ENCODE measurements at places on chromosomes 6 and 20.

GRCh38 chr6:33903579-33903978, 99.8 kb upstream of the MLN start:
- no peak for DNase-seq

- DNase-seq, result no peak
Measured at GRCh38 chr6:71486461-71486860, 197.8 kb downstream of the OGFRL1 start.

- DNase-seq, result no peak
Measured at GRCh38 chr6:168400037-168400436, 40.9 kb upstream of the SMOC2 start.

- no peak for DNase-seq
Measured at GRCh38 chr20:36862857-36863668, 12.9 kb upstream of the TLDC2 start.

GRCh38 chr6:7696061-7696460, 29.8 kb upstream of the BMP6 start:
- DNase-seq, result no peak

DNA sequence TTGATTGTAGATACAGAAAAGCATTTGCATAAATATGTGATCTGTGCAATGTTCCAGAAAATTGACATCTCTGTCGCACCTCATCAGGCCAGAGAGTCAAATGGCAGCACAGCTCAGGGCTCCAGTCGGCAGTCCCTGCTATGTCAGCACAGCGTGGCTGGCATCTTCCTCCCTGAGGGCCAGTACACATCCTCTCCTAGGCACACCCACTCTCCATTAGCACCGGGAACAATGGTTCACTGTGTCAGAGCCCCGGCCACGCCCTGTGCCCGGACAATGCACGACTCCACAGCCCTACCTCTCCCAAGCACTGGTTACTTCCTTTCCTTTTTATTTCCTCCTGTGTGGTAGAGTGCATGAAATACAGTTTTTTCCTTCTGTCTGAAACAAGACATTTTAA, 114.9 kb downstream of the FOXC1 start:
- DNase-seq, result no peak

- no peak for DNase-seq
Measured at GRCh38 chr6:133610971-133611370, 277.9 kb upstream of the TCF21 start.

GRCh38 chr6:47967843-47968242, 143.2 kb downstream of the PTCHD4 start:
- DNase-seq, result no peak

DNA sequence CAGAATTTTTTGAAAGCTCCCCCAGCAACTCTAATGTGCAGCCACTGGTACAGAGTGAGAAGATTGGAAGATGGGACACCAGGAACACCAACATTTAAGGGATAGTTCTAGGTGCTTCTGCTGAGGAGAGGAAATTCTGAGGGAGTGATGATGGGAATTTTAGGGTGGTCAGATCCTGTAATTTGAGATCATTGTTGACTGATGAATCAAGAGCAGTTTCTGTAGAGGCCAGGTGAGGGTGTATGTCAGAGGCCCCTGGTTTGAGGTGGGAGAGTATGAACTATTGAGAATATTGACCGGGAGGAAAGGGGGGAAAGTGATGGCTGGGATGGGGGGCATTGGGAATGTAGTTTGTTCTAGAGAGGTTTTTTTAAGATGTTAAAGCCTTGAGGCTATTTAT, 47.2 kb downstream of the PTPRA start:
- no peak for DNase-seq

DNA sequence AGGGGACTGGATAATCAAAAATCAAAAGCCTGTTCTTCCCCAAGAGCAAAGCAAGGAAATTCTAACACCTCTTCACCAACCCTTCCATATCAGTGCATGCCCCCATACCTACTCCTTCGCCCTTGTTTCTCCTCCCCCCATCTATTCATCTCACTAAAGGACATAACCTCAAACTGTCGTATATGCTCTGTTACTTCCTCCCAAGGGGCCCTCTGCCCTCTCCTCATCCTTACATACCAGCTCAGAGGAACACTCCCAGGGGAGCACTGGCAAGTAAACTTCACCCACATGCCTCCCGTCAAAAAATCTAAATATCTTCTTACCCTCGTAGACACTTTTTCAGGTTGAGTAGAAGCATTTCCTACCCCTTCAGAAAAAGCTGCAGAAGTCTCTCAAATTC, 9.4 kb upstream of the ADTRP start:
- DNase-seq, result no peak

DNA sequence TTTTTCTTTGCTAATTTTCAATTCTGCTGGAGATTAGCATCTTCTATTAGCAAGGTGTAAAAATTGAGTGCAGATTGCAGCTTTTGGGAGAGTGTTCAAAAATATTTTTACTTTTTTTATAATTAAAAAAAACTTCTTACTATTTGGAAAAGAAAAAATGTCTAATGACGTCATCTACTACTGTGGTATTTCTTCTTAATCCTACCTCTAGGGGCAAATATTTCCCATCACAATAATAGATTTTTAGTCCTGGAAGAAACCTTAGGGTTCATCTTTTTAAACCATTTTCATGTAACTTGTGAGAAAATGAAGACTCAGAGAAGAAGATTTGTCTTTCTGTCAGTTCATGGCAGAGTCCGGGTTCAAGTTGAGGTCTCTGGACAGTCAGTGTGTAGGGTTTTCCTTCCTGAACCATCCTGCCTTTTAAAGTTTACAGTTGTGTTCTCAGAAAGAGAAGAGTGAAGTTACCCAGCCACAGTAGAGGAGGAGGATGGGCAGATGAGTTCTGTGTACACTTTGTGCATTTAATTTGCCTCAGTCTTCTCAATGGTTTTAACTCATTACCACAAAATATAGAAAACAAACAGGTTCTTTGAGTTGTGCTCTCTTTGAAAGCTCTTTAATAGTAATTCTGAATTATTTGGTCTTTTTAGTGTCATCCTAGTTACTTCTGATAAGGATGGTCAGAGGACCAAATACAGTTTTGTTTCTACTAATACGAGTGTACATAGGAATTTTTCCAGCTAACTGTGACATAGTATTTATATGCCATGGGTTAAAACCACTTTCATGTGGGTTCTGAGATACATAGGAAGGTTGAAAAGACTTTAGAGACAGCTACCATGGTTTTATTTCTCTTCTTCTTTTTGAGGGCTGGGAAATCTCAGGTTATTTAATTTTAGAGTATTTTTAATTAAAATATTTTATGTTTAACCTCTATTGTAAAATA, 184.7 kb downstream of the CDKAL1 start:
- DNase-seq, result no peak

DNA sequence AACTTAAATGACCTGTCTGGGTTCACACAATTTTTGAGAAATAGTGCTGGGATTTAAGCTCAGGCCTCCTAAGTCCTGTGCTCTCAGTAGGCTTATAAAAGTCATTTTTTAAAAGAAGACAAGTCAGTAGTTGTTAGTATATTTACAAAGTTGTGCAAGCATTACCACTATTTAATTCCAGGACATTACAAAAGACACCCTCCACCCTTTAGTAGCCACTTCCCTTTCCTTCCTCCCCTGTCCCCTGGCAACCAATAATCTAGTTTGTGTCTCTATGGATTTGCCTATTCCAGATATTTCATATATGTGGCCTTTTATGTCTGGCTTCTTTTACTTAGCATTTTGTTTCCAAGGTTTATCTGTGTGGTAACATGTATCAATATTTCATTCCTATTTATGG, 37.6 kb downstream of the HMGN3 start:
- no peak for DNase-seq

- DNase-seq, result no peak
Measured at GRCh38 chr6:38522322-38522721, 117.4 kb downstream of the BTBD9 start.

DNA sequence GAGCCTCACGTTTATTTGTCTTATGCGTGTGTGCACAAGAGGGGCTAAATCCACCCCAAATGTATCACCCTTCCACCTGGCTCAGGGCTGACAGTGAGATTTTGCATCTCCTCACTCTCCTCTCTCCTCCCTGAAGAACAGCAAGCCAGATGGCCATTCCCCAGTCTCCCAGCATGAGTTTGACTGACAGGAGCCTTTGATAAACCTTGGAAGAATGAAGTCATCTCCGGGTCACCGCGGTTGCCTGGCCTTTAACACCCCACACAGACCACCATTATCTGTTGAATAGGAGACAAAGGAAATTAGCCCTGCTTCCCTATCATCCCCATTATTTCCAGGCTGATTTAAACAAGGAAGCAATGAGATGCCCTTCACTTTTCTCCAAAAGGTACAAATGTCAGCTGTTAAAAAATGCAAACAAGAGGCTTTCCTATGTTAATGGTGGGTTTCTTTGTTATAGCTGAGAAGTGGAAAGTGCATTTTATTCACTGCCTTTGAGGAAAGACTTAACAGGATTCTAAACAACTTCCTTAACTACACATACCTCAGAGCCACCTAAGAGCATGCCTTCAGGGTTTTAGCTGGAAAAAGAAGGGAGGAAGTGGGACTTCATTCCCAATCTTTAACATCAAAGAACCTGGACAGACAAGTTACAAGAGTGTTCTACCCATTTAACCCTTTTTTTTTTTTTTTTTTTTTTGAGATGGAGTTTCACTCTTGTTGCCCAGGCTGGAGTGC, 524.8 kb upstream of the ID4 start:
- DNase-seq, result peak; percentile 88

DNA sequence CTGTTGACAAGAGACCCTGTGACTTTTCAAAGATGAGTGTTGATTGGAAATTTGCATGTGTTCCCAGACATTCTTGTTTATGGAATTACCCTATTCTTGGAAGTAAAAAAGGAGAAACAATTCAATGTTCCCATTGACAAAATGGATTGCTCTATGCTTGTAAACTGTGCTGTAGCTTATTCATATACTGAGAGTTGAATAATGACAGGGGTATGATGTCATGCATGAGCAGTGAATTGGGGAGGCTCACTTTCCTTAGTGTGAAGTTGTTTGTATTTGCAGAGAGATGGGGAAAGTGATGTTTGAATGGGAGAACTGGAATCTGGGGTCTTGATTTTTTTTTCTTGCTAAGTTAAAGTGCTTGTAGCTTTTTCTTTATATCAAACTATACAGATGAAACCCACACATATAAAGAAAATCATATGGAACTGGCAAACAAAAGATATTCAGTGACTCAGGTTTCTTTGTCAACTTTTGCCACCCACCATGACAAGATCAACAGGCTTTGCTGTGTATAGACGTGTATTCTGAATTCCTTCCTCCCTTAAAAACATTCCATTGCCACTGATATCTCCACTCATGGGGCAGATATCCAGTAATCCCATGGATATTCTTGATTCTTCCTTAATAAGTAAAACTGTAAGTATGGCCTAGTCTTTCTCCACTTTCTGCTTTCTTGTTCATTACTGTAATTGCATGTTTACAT, 97.8 kb upstream of the JAG1 start:
- no peak for DNase-seq

- DNase-seq, result peak; percentile 44
Measured at GRCh38 chr6:13624871-13625288, 9.7 kb downstream of the NOL7 start.

DNA sequence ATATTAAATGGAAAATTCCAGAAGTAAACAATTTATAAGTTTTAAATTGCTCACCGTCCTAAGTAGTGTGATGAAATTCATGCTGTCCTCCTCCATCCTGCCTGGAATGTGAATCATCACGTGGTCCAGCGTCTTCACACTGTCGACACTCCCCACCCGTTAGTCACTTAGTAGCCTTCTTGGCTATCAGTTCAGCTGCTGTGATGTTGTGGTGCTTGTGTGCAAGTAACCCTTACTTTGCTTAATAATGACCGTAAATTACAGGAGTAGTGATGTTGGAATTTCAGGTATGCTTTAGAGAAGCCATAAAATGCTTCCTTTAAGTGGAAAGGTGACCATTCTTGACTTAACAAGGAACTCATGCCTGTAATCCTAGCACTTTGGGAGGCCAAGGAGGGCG, 25.2 kb downstream of the RIOK1 start:
- DNase-seq, result no peak

- DNase-seq, result no peak
Measured at GRCh38 chr20:53914091-53914780, 156.2 kb downstream of the BCAS1 start.

- no peak for DNase-seq
Measured at GRCh38 chr20:3775457-3776108, 5.7 kb downstream of the SPEF1 start.

DNA sequence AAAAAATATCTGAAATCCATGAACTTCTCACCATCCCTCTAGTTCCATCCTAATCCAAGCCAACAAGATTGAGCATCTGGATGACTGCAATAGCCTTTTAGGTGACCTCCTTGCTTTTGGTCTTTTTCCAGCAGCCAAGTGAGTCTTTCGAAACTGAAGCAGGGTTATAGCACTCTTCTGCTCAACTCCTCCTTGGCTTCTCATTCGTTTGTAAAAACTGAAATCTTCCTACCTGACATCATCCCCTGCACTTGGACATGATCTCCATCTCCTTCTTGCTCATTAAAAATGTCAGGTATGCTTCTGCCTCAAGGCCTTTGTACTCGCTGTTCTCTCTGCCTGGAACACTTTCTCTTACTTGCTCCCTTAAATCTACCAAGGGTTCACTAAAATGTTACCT, 46.0 kb downstream of the STX7 start:
- DNase-seq, result no peak

GRCh38 chr20:52420805-52421204, 229.2 kb upstream of the ZFP64 start:
- DNase-seq, result no peak

- no peak for DNase-seq
Measured at GRCh38 chr6:52371656-52372191, 9.8 kb downstream of the PAQR8 start.

- DNase-seq, result no peak
Measured at GRCh38 chr6:15362274-15363160, 116.6 kb downstream of the JARID2 start.

- DNase-seq, result no peak
Measured at GRCh38 chr20:37741055-37741454, 47.2 kb downstream of the CTNNBL1 start.

- DNase-seq, result no peak
Measured at GRCh38 chr6:63392092-63392724, 72.4 kb upstream of the LGSN start.

- no peak for DNase-seq
Measured at GRCh38 chr6:140071601-140072062, 697.2 kb upstream of the CITED2 start.

DNA sequence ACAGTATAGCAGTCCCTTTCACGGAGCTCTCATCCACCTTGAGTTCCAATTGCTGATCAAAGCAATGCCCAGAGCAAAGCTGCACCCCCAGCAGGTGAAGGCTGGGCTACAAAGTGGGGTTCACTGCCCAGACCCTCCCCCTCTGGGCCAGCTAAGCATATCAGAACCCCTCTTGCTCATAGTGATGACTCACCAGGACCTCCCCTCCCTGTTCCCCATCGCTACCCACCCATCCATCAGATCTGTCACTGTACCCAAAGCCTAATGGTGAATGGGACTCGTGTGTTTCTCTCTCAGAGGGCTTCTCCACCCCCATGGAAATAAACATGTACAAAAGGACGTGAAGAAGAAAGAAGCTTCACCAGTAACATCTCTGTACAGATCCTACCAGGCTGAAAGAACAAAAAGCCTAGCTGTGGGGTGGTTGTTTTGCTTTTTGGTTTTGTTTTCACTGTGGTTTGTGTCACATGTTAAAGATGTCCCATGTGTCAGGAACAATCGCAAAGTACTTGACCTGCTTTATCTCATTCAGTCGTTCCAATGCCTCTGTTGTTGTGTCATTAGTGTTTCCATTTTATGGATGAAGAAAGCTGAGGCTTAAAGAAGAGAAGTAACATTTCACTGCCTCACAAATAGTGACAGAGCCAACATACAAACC, 518.5 kb downstream of the CD83 start:
- DNase-seq, result no peak

- no peak for DNase-seq
Measured at GRCh38 chr6:147941143-147941542, 401.5 kb upstream of the SASH1 start.
